ELF-1 (cell line): ENCODE measurements at places on chromosomes 1 and 21.

- DNase-seq, result no peak
These were observed 84.9 kb upstream of the RAB4A start for GRCh38 chr1:229185963-229186362.

- DNase-seq, result peak; percentile 90
These were observed 42.7 kb downstream of the BCAR3 start for GRCh38 chr1:93638981-93639380.

DNA sequence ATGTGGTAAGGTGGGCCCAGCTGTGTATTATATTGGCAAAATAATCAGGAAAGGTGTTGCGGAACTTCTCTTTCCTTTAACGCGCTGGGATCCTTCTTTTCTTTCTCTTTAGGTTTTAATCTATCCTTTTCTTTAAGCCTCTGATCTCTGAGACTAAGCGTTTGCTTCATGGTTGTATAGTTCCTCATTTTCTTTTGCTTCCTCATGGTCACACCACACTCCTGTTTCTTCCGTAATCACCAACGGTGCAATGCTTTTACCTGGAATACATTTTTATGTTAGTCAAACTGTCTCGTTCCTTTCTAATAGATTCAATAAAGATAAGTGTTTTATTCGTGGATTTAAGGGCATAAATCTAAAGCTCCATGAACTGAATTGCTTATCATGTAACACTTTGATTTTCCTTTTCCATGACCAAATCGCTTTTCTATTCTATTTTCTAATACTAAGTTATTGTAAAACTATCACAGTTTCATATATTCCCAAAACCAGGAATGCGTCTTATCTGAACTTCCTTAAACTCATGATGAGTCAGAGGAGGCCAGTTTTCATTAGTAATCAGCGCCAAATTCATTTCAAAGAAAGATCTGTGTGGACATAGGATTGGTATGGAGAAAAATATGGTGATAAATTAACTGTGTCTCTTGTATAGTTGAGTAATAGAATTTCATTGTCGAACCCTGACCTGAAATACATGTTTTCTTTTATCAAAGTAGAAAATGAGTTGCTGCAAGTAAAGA, 12.2 kb downstream of the SDCCAG8 start:
- no peak for DNase-seq

DNA sequence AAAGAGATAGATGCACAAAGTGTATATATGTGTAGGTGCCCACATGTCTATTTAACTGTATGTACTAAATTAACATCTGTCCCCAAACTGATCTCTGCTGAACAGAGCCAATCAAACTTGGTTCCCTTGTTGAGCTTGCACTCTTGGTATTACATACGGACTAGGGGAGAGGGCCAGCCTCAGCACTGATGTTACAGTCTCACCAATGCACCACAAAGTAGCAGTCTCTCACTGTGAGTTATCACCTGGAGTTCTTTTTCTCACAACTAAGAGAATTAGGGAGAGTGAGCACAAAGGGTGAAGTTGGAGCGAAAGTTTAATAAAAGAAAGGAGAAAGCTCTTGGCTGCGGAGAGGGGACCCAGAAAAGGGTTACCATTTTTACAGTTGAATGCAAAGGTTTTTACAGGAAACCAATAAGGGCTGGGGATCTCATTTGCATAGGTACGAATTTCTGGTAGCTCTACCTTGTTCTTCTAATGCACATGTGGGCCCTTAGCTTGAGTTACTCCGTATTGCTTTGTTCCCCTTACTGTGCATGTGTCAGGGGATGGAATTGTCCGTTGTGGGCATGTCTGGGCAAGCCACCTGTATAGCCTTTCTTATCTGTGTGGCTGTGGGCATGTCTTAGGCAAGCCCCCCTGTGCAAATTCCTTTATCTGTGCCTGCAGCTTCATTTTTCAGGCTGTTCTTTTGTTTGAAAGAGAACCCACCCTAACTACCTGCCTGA, 13.3 kb upstream of the CHI3L2 start:
- DNase-seq, result peak; percentile 75

GRCh38 chr1:67574221-67574620, 110.8 kb upstream of the GADD45A start:
- no peak for DNase-seq

GRCh38 chr1:219310181-219310728, 136.6 kb downstream of the LYPLAL1 start:
- peak; percentile 26 for DNase-seq

DNA sequence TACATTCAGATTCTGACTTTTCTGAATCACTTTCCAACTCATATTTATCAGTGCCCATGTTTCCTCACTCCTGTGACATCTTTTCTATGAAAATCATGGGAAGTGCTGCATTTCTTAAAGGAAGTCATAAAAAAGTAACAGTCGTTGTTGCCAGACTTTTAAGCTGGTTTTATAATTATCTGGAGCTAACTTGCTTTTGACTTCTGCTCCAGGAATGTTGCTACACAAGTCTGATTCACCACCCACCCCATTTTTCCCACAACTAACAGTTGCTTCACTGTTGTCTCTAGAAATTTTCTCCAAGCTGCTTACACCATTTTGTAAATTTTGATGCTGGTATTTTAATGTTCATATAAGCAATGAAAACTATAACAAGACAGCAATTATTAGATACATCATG, 12.2 kb downstream of the FCRLB start:
- DNase-seq, result no peak

GRCh38 chr1:19462781-19463503, 22.4 kb downstream of the CAPZB start:
- no peak for DNase-seq

DNA sequence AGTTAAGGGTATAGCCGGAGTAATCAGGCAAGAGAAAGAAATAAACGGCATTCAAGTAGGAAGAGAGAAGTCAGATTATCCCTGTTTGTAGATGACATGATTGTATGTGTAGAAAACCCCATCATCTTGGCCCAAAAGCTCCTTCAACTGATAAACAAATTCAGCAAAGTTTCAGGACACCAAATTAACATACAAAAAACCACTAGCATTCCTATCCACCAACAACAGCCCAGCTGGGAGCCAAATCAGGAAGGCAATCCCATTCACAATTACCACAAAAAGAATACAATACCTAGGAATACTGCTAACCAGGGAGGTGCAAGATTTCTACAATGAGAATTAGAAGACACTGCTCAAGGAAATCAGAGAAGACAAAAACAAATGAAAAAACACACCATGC, 45.3 kb downstream of the MAST2 start:
- no peak for DNase-seq

GRCh38 chr1:152533327-152533938, 19.2 kb downstream of the CRCT1 start:
- peak; percentile 30 for DNase-seq

- DNase-seq, result no peak
These were observed 99.1 kb downstream of the PTPN14 start for GRCh38 chr1:214452152-214452784.

- no peak for DNase-seq
These were observed 11.7 kb downstream of the LAX1 start for GRCh38 chr1:203776636-203777035.

- no peak for DNase-seq
These were observed 62.4 kb downstream of the DIRAS3 start for GRCh38 chr1:67988066-67988465.

DNA sequence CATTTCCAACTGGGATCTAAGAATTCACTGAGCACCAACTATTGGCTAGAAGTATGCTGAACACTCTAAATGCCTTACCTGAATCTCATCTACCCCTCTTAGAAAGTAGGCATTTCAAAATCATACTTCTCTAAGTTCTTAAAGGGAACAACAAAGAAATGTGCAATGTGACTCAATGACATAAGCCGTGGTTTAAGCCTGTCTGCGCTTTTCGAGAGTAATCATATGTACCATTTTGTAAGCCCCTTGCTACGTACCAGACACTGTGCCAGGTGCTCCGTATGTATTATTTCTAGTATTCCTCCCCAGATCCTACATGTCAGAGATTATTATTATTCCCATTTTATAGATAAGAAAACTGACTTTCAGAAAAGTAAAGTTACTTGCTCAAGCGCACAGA, 454.2 kb downstream of the SETD4 start:
- no peak for DNase-seq

DNA sequence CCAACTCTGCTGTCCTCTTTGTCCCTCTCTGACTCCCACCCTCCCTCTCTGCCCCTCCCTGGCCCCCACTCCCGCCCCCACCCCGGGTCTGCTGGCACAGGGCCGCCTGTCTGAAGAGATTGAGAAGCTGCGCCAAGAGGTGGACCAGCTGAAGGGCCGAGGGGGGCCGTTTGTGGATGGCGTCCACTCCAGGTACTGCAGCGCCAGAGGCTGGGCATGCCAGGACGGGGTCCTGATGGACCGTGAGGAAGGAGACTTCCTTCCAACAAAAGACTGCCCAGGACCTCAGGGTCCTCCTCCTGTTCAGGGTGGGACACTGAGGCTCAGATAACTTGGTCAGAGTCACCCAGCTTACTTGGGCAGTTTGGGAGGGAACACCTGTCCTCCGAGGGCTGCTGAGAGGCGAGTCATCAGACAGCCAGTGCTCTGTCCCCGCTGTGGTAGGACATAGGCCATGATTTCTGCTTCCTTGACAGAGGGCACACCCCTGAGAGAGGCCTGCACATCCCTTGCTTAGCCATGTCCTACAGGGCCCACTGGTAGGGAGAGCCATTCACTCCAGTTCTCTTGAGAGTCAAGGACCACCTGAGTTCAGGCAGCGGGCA, 23.4 kb downstream of the PPFIA4 start:
- no peak for DNase-seq

DNA sequence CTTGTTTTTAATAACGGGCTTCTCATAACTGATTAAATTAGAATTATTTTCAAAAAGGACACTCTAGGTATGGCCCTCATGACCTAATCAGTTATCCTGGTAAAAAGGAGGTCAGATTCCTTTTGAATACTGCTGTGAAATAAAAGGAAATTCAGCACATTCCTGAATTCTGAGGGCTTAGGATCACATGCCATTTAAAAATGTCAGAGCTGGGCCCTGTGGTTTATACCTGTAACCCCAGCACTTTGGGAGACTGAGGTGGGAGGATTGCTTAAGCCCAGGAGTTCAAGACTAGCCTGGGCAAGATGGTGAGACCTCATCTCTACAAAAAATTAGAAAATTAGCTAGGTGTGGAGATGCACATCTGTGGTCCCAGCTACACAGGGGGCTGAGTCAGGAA, 18.0 kb upstream of the RABGGTB start:
- DNase-seq, result no peak

DNA sequence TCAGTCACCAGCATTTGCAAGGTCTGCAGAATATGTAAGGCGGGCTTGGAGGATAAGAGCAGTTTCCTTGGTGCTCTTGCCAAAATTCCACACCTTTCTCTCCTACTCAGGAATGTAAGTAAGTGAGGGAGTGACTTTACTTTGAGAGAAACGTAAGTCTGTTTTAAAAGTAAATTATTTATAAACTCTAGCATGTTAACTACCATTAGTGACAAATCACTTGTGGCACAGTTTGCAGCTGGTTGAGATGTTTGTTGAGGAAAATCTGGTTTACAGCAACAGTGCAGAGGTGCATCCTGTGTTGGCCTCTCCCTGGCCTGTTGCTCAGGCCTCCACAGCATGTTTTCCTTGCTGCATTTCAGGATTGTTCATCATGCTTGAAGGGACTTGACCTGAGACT, 8.5 kb downstream of the CGN start:
- DNase-seq, result no peak

- DNase-seq, result no peak
These were observed 66.7 kb downstream of the CCDC30 start for GRCh38 chr1:42529724-42530181.

- peak; percentile 29 for DNase-seq
These were observed 127.7 kb upstream of the CAMK1G start for GRCh38 chr1:209455661-209456358.

DNA sequence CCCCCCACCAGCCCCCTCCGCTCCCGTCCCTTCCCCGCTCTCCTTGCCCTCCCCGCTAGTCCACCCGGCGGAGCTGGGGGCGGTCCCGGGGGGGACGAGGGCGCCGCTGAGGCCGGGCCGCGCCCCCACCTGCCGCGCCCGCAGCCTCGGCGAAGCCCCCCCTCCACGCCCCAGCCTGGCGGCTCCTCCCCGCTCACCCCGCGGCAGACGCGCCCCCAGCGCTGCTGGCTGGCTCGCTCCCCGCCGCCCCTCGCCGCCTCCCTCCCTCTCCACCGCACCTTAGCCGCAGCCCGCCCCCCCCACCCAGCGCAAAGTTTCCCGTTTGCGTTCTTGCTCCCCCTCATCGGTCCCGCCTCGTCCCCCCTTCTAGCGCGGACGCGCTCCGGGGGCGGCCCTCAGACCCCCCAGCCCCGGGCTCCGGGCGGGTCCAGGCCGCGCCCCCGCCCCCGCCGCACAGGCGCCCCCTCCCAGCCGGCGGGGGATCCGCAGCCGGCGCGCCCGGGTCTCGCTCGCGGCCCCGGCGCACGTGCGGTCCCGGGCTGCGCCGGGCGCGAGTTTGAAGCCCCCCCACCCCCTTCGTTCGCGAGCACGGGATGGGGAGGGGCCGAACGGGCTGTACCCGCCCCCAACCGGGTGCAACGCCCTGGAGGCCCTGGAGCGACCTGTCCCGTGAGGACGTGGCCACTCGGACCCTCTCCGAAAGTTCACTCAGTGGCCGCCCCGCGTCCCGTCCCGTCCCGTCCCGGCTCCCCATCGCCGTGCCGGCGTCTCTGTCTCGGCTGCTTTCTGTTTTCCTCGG, 623 bp downstream of the PTPRF start:
- peak; percentile 61 for DNase-seq

- DNase-seq, result no peak
These were observed 75.7 kb upstream of the C1orf87 start for GRCh38 chr1:60149251-60149650.

DNA sequence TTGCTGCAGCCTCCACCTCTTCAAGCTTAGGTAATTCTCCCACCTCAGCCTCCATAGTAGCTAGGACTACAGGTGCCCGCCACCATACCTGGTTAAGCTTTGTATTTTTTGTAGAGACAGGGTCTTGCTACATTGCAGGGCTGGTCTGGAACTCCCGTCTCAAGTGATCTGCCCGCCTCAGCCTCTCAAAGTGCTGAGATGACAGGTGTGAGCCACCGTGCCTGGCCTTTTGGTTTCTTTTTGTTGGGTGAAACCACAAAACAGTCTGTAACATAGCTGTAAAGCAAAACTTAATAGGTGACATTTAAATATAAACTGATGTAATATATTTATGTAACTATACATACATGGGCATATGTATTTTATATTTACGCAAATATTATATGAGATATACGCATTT, 3.1 kb upstream of the DNAJC11 start:
- DNase-seq, result no peak

GRCh38 chr21:38654580-38654979, 151.1 kb upstream of the ETS2 start:
- DNase-seq, result no peak

DNA sequence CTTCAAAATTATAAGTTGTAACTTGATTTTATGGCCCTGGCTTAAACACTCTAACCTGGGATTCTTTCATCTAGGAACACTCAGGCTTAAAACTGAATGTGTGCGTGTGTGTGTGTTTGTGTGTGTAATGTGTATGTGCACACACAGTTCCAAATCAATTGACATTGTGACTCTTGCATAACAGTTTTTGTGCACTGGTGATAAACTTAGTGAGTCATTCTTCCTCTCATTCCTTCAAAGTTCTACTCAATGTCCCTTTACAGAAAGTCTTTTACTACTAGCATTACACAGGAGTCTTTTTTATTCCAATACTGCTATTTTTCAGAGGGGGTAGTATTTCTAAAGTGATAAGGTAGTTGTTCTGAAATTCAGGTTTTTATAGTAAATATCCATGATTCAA, 943.6 kb downstream of the KCNT2 start:
- DNase-seq, result no peak
